ENCODE measurements at places on chromosomes 3 and 15.

GRCh38 chr15:81886591-81886990 lies 159.2 kb downstream of the MEX3B start:
- DNase-seq, result no peak

GRCh38 chr3:194075802-194076460 lies 60.0 kb upstream of the HES1 start:
- no peak for DNase-seq

DNA sequence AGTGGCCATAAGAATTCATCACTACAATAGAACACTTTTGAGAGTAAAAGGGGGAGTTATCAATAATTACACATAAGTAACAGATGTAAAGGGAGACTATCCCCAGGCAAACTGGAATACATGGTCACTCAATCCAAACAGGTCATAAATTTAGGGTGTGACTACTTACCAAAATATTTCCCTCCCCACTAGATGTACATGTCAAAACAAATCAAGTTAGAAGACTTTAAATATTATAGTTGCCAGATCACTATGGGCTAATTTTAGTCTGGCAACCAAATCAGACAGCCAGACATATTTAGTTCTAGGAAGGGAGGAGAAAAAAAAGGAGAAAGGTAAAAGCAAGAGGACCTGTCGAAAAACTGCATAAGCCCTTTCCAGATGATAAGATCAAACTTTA lies 23.1 kb downstream of the SLC24A5 start:
- no peak for DNase-seq

DNA sequence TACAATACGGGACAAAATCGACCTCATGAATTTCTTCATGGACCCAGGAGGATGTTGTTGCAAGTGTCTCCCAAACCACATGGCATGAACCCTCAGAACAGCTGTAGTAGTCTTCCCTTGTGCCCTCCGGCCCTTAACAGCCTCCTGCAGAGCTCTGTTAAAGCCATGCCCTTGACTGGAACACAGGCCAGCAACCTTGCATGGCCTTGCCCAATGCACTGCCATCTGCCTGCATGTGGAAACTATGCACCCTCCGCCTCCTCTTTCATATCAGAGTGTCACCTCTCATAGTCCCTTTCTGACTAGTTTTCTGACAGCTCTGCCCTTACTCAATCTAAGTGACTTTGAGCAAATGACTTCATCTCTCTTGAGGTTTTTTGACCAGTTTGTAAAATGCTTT lies 39.4 kb upstream of the TRIM71 start:
- DNase-seq, result no peak

DNA sequence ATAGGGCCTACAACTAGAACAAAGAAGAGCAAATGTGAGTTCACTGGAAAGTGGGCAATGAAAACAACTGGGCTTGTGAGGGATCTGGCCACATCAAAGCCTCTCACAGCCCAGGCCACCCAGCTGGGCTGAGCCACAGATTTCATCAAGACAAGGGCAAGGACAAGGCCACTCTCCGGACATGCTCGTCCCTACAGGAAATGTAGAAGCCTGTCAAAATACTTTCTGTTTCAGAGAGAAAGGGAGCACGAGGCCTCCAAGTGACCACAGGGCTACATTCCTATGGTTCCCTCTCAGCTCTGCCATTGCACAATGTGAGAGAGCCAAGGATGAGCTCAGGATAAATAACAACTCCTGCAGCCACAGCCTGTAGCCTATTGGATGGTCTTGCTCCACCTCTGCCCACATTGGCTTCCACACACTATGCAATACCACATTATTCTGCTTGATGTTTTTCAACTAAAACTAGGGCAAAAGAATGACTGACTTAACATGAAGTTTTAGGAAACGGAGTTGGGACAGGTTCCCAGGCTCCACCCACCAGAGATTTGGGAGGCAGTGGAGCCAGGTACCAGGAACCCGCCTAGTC lies 12.1 kb downstream of the TBC1D2B start:
- no peak for DNase-seq

- DNase-seq, result no peak
These were observed 142.2 kb upstream of the CNTN3 start for GRCh38 chr3:74756674-74757073.

- DNase-seq, result no peak
These were observed 155.3 kb upstream of the SLCO3A1 start for GRCh38 chr15:91698241-91698640.

- no peak for DNase-seq
These were observed 220.9 kb upstream of the ICE2 start for GRCh38 chr15:60699845-60700244.

- DNase-seq, result no peak
These were observed 55.5 kb downstream of the RGMA start for GRCh38 chr15:93033434-93034045.

GRCh38 chr3:32045091-32045915 lies 61.1 kb upstream of the GPD1L start:
- DNase-seq, result no peak

- no peak for DNase-seq
These were observed 2.5 kb downstream of the OR5K2 start for GRCh38 chr3:98500019-98500418.

DNA sequence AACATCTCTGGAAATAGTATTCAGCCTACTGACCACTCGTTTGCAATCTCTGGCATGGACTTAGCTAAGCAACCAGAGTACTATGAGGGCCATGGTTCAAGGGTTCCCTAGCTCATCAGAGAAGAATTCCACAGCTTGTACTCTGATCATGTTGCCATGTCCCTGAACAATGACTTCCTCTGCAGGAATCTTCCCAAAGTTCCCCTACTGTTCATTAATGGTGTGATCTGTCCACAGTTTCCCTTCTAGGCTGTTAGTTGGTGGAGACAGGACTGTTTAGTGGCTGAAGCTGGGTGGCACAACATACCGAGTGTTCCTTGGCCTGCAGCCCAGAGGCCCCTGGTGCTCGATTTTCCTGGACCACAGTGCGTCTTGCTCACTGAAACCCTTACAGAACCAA lies 44.4 kb upstream of the GALNT15 start:
- no peak for DNase-seq

All from stimulated activated CD4-positive, alpha-beta T cell treated with anti-CD3 and anti-CD28 coated beads, Interleukin-4, amount 100 ng/mL, for 24 hours (primary cell).